Anterior cingulate cortex (tissue), 58 donors: ENCODE measurements at places on chromosomes 6 and 20.

GRCh38 chr6:132300323-132300949 lies 100.8 kb downstream of the MOXD1 start:
- DNase-seq = no peak

DNA sequence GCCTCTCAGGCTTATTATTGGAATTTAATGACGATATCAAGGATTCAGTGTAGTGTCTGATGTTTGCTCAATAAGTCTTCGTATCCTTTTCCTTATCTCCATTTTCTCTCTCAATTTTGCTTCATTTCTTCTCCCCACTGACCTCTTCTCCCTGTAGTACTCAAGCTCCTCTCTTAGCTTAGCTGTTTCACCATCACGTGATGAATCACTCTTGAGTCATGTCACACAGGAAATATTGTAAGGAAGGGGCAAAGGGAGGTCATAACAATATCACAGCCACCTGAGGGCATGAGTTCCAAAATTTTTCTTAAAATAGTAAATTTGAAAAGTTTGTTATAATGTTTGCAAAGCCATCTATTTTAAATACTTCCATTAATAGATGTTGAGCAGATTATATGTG lies 392.2 kb upstream of the MARCKS start:
- no peak for DNase-seq

DNA sequence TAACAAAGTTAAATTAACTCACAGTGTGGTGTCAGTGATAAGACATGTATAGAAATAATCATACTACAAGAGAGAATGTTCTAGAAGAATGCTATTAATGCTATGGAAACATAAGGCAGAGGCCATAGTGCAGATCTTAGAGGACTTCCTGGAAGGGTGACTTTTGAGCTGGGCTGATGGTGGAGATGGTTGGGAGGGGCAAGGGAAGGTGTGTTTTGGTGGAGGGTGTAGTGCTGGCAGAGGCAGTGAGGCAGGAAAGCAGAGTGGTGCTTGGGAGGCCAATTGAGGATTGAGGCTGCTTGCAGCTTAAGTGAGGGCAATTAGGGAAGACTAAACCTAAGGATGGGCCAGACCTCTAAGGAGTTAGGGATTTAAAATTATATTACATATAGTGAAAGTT lies 58.5 kb upstream of the FNDC1 start:
- DNase-seq = no peak

DNA sequence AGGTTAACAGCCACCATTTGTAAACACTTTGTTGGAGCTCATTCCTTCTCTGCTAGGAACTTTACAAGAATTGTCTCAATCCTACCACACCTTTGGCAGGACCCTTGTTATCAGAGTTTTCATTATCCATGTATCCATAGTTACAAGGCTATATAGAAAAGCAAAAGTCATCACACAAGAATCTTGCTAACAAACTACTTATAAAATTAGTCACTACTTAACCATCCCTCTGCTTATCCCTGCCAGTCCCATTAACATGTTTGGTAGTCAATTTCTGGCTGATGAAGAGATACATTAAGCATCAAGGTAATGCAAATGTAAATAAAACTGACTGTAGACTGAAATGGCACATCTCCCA lies 10.4 kb downstream of the ZSWIM3 start:
- DNase-seq = no peak

- no peak for DNase-seq
Observed at GRCh38 chr6:92292067-92292466, 1127.3 kb downstream of the EPHA7 start.

GRCh38 chr6:49082611-49083010 lies 380.4 kb downstream of the MMUT start:
- DNase-seq = no peak

DNA sequence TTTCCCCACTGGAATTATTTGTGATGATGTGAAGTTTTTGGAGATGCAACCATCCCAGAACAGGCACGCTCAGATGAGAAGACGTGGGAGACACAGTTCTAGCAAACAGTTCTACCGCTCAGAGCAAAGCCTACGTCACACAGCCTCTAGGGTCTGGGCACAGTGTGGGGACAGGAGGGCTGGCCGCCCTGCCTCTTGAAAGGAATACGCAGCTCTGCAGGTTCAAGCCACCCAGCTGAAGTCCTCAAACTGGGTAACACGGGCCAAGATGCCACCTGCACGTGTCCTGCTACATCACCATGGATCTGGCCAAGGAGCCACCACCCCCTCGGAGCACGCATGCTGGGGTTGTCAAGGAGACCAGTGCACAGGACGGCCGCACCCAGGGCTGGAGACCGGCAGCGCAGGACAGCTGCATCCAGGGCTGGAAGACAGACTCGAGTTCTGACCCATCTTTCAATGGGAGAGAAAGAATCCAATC lies 75.0 kb downstream of the NOL4L start:
- no peak for DNase-seq

DNA sequence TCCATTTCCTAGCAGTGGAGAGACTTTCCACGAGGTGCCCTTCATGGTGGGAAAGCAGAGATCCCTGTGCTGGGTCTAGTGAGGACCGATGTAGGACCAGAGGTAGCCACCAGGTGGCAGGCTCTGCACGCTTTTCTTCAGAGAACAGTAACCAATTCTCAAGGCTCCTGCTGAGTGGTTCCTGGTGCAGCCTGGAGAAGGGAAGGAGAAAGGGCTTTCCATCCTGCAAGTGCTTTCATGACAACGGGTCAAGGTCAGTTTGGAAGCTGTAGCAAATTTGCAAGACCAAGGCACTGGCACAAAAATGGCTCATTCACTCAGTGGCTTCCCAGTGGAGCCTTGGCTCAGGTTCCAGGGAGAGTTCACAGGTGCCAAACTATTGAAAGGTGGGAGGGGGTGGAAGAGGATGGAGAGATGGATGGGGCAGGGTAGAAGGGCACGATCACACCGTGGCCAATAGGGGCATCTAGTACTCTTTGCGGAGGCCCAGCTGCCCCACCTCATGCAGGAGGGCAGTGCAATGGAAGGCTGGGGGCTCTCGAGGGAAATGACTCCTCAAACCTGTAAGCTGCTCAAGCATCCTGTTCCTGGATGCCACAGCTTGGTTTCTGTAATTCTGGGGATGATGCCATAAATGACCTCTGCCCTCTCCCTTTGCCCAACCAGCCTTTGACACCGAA lies 25.5 kb upstream of the KCNK16 start:
- peak; percentile 70 for DNase-seq

GRCh38 chr6:70107852-70108629 lies 194.8 kb downstream of the COL9A1 start:
- no peak for DNase-seq

DNA sequence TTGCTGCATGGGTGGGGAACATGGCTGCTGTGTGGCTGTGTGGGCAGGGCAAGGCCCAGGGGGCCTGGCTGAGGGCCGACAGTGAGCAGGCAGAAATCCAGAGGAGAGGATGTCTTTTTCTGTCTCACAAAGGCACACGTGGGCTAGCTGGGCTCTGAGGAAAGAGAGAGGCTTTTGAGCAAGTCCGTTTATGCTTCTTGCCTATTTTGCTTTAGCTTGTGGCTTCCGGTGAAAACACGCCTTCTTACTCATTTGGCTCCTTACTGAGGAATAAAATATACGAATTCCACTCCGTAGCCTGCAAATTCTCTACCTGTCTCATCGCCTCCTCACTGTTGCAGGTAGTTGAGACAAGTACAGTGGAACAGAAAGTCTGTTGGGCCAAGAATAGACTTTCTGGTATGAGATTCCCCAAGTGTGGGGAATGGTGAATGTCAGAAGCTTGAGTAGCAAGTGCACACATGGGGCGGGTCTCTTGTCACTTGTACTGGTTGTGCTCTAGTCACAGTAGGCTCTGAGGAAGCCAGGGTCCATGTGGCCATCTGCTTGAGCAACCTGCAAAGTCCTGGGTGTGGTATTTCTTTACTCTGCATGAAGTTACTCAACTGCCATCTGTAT lies 28.4 kb downstream of the WRNIP1 start:
- peak; percentile 34 for DNase-seq

DNA sequence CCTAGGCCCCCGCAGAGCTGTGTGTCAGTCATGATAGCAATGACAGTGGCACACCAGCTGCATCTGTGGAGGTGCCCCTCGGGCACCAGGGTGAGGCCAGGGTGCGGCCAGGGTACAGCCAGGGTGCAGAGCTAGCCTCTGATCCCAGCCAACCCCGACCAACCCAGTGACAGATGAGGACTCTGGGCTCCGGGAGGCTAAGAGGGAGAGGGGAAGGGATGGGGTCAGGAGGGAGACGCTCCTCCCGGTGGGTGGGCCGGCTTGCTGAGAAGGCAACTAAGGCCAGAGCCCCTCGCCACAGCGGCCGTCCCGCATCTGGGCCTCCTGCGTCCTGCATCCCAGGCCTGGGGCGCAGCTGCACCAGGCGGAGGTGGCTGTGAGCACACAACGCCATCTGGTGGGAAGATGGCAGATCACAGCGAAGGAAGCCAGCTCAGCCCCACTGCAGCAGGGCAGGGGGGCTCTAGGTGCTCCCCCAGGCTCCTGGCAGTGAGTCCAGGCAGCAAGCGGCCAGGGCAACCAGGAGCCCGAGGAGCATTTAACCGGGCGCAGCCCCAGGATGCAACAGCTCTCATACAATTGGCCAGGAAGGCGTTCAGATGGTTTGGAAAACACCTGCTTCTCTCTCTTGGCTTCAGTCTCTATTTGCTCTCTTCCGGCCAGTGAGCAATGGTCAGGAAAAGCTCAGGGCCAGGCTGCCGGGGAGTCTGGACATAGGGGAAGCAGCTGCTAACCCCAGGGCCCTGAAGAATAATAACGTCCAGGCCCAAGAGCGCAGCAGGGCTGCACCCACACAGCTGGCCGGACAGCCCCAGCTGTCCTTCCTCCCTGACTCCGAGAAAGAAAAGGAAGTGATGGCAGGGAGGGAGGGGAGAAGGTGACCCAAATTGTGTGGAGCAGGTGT lies 169.4 kb downstream of the TAF4 start:
- no peak for DNase-seq

GRCh38 chr6:42791706-42792320 lies 10.0 kb downstream of the BICRAL start:
- DNase-seq = no peak

- peak; percentile 66 for DNase-seq
Observed at GRCh38 chr6:11410539-11411307, 126.8 kb upstream of the TMEM170B start.

DNA sequence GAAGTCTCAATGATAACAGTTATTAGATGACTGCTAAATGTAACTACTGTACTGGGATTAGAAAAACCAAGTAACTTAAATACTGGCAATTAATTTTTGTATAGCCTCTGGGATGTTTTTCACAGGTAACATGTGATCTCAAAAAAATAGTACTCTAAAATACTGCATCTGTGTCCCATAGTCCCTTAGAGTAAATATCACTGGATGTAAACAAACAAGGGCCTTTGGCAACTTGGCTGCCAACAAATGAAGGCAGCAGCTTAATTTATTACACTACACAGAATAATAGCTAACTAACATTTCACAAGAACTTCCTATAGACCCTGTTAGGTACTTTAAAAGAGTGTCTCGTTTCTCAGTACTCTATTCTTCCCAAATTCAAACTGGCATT lies 14.0 kb downstream of the ARHGAP18 start:
- DNase-seq = no peak

DNA sequence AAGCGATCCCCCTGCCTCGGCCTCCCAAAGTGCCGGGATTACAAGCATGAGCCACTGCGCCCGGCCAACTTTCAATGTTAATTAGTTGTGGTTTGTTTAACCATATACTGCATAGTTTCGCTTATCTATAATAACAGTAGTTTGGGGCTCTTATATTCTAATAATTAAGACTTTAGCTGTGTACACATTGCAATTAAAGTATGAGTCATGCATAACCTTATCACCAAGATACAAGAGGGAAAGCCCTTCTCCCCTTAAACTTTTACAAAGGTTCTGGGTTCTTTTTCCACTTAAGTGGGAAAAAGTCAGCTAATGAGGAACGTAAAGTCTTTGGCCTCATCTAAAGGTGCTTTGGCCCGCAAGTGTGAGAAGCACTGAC lies 3.2 kb upstream of the MCCD1 start:
- no peak for DNase-seq

DNA sequence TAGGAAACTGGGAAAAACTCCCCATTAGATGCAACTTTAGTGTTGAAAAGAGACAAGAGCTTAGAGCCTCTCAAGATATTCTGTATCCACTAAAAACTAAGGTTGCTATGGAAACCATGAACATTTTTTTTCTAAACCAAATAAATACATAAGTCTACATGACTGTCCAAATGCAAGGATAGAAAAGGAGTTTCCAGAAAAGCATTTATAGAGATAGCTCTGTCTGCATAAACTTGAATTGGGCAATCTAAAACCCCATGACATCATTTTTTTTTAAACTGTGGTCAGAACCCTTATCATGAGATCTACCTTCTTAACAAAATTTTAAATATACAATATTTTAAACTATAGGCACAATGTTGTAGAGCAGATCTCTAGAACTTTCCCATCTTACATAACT lies 36.4 kb upstream of the FAM83B start:
- DNase-seq = no peak

GRCh38 chr6:1645466-1646185 lies 35.9 kb downstream of the FOXC1 start:
- DNase-seq = no peak

- no peak for DNase-seq
Observed at GRCh38 chr6:63816982-63817436, 181.4 kb downstream of the PHF3 start.

DNA sequence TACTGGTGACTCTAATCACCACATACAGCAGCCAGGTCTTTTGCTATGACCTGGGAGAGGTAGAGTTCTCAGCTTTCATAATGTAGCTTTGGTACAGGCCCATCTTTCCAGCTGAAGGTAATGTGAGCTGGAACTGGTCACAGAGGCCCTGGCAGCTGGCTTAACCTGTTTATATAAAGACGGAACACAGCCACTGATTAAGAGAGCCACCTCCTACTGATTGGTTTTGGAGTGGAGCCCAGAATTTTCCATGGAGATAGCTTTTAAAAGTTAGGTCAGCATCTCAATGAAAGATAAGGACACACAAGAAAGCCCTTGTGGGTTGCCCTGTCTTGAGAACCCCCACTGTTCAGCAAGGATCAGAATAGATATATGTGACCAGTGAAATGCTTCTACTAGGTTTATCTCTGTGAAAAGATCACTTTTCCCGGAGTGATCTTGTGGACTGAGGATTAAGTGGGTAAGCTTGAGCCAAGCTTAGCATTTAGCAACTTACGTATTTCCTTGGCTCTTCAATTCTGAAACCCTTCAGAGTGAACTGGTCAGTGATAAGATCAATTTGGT lies 213.7 kb upstream of the CITED2 start:
- no peak for DNase-seq

DNA sequence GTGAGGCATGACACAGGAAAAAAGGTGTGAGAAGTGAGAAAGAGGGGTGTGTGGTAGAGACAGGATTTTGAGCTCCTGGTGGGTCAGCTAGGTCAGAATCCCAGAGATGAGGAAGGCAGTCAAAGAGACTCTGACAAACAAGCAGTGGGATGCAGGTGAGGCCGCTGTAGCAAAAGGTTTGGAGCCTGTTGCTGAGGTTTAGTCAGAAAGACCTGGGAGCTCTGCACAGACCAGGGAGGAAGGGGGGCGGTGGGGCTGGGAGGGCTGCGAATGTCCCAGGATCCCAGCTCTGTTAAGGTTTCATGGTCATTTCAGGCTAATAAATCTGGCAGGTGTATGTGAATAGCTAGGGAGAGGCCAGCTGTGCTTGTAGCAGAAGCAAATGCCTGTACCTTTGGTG lies 373.9 kb upstream of the SYNCRIP start:
- no peak for DNase-seq

- no peak for DNase-seq
Observed at GRCh38 chr20:37407019-37407566, 61.2 kb downstream of the SRC start.

GRCh38 chr6:147204060-147204785 lies at the start of gene STXBP5:
STXBP5 (plus strand) TSS chr6:147204417; CDS start chr6:147204533, 116 bp downstream.
- DNase-seq = peak; percentile 44

- no peak for DNase-seq
Observed at GRCh38 chr6:106715922-106716321, 86.5 kb downstream of the QRSL1 start.

GRCh38 chr6:165821754-165822153 lies 158.7 kb upstream of the PDE10A start:
- no peak for DNase-seq
